Activated CD4-positive, alpha-beta T cell treated with anti-CD3 and anti-CD28 coated beads, Interleukin-2, amount 50 U/mL, for 48 hours (primary cell): ENCODE measurements at places on chromosomes 16 and 17.

DNA sequence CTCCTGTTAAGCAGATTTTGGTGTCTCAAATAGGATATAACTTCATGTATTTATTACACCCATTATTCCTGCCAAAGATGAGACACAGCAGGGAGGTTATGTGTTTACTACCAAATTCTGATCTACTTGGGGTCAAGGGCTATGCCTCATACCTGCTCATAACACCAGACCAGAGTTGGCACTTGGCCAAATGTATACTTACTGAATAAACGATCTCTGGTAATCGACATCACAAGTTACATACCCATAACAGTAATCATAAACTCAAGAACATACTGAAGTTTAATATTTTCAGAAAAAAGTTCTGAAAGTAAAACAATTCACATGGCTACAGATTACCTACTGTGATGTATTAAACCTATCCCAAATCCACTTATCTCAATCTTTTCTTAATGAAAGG, 2.9 kb downstream of the TMEM170A start:
- DNase-seq = no peak

DNA sequence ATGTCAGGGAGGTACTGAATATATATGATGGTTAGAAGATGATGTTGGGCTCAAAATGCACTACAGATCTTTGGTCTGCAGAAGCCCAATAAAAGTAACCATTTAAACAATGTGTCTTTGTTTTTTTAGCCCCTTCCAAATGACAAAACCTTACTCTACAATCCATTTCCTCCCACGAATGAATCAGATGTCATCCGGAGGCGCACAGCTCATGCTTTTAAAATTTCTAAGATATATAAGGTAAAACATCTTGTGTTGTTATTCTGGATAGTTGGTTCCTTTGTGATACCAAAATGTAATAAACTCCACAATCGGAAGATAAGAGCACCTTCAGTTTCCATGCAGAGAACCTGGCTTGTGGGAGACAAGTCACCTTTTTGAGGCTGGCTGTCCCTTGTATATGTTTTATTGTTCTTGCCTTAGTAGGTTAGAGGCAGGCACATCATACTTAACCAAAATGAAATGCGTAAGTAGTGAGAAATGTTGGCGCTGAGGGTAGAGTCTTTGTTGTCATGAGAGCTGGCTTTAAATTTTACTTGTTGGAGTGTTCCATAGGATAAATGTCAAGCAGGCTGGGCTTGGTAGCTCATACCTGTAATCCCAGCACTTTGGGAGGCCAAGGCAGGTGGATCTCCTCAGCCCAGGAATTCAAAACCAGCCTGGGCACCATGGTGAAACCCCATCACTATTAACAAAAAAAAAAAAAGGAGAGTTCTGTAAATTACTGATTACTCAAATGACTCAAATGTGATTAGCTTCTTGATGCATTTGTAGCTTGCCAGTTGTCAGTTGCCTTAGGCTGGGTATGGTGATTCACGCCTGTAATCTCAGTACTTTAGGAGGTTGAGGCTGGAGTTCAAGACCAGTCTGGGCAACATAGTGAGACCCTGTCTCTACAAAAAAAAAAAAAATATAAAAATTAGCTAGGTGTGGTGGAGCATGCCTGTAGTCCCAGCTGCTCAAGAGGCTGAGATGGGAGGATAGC, 19.7 kb upstream of the SNTB2 start:
- no peak for DNase-seq

DNA sequence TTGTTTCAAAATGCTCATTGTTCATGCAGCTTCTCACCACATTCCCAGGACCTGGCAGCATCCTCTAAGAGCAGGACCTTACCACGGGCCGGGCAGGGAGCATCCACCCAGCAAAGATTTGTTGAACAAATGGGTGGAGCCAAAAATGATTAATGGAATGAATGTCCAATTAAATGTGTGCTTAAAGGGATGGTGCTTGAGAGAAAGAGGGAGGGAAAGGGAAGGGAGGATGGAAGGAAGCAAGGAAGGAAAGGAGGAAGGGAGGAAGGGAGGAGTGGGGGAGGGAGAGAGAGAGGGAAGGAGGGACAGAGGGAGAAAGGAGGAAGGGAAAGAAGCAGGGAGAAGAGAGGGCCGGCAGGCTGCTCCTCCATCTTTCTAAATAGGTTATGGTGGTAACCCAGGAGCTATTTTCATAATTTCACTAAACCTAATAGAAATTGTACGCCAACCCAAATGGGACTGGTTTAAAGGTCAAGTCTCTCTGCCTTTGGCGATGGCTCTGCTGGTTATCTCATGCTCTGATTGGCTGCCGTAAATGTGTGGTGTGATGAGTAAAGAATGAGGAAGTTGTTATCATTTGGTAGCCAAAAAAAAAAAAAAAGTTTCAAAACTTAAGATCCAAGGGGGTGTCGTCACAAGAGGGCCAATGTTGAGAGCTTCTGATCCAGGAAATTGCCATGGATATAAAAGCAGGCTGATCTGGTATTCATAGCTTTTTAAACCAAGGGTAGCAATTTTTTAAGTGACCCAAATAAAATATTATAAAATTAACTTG, 126.7 kb upstream of the FOXF1 start:
- DNase-seq = no peak

- no peak for DNase-seq
Measured at GRCh38 chr16:55494994-55495421, 13.9 kb upstream of the LPCAT2 start.

GRCh38 chr17:48547808-48548522, 3.1 kb upstream of the HOXB2 start:
- no peak for DNase-seq

DNA sequence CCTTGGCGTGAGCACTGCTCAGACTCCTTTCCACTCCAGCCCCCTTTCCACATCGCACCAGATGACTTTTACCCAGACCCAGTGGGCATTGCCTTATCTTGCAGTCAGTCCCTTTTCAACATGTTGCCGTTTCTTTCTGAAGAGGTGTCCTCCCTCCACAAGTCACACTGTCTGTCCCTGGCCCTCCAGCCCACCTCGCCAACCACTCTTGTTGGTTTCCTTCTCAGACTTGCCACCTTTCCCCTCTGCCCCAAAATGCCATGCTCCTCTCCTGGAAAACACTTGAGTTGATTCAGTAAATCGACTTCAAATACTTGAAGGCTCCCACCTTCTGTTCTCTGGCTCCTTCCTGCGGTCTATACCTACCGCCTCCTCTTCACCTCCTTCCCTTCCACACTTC, 7.5 kb upstream of the ADAM11 start:
- DNase-seq = no peak

- no peak for DNase-seq
Measured at GRCh38 chr16:2040041-2040786, 7.4 kb downstream of the NTHL1 start.

GRCh38 chr16:11320170-11320569, 25.1 kb upstream of the RMI2 start:
- no peak for DNase-seq

- DNase-seq = no peak
Measured at GRCh38 chr17:13541032-13541480, 60.7 kb downstream of the HS3ST3A1 start.

DNA sequence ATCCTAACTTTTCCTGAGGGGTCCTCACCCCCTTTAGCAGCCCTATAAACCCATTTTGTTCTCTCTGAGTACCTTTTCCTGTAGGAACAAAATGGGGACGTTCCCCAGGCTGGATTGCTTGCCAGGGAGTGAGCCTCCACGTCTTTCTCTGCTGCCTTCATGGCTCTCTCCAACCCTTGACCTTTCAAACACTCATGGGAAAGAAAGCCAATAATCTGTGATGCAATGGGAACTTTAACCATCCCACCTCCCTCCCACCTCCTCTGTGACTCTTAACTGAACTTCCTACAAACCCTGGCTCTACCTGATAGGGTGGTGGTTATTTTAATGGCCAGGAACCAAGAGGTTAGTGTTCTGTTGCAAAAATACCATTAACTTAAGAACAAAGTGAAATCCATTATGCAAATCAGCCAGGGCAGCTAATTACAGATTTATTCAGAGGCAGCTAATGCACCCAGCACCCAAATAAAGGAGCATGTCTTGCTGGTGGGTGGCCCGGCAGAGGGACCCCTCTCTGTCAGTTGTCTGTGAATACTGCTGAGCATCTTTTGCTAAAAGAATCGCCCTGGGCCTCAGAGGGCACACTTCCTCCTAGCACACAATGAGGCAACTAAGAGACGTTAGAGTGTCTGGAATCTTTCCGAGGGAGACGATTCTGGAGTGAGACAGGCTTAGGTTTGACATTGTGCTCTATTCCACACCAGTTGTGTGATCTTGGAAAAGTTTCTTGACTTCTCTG, 3.0 kb downstream of the PIPOX start:
- DNase-seq = no peak

DNA sequence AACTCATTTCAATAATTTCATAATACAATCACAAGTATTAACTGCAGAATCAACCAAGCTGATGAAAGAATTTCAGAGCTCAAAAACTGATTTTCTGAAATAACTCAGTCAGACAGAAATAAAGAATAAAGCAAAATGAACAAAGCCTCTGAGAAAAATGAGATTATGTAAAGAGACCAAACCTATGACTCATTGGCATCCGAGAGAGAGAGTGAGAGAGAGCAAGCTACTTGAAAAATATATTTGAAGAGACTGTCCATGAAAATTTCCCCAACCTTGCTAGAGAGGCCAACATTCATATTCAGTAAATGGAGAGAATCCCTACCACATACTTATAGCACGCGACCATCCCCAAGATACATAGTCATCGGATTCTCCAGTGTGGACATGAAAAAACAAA, 1376.4 kb downstream of the CDH11 start:
- DNase-seq = no peak

DNA sequence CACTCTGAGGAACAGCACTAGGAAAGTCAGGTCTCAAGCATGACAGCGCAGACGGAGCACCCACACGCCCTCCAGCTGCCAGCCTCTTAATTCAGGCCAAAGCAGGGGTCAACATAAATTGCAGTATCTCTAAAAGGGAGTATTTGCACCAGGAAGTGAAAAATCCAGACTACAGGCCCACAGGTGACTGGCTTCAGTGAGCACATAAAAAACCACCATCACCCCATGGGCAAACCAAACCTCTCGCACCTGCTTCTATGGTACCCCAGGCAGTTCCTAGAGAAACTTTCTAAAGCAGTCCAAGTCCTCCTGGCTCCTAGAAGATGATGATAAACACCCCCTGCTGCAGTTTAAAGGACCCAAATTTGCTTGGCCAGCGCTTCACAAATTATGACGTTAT, 129.8 kb downstream of the ZNF423 start:
- DNase-seq = no peak

GRCh38 chr17:163514-164098, 17.8 kb downstream of the DOC2B start:
- no peak for DNase-seq

GRCh38 chr16:67043420-67043819, 14.5 kb downstream of the CBFB start:
- no peak for DNase-seq

- DNase-seq = no peak
Measured at GRCh38 chr16:11976850-11977375, 379 bp downstream of the SNX29 start.

- DNase-seq = no peak
Measured at GRCh38 chr16:28187595-28188004, 24.2 kb downstream of the XPO6 start.

GRCh38 chr17:56351675-56352074, 198.4 kb downstream of the ANKFN1 start:
- no peak for DNase-seq

DNA sequence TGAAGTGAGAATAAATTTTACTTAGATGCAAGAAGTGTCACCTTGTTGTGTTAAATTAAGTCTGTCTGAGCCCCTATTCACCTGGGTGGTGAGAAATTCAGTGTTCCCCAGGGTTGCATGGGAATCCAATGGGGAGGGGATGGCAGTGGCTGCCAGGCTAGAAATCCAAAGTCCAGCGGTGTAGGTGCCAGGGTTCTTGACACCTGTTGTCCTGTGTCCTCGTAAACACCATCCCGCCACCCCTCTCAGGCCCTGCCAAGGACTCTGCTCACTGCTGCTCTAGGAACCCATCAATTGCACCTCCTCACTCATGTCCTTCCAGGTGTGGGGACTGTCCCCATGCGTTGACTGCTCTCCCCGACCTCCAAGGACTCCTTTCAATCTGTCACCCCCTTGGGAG, 58.9 kb downstream of the CACNG5 start:
- DNase-seq = no peak

GRCh38 chr17:76544546-76545365, 4.9 kb downstream of the PRCD start:
- no peak for DNase-seq

DNA sequence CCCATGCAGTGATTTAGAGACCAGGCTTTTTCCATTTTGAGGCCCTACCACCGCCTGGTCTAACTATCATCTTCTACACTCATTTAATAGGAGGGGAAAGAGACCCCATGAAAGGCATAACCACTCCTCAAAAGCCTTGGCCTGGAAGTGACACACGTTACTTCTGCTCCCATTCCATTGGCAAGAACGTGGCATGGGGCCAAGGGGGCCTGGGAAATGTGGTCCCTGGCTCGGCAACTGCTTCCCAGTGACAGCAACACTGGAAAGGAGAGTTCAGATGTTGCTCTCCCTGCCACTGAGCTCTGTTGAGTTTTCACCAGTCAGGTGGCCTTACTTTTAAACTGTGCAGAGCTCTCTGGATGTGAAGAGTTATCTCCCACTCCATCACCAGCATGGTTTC, 45.2 kb upstream of the MAP3K14 start:
- no peak for DNase-seq

GRCh38 chr16:52515068-52515671, 31.8 kb downstream of the TOX3 start:
- no peak for DNase-seq

- DNase-seq = no peak
Measured at GRCh38 chr17:6551356-6551755, 5.0 kb downstream of the PITPNM3 start.

- no peak for DNase-seq
Measured at GRCh38 chr17:12050646-12051225, 30.1 kb downstream of the MAP2K4 start.

DNA sequence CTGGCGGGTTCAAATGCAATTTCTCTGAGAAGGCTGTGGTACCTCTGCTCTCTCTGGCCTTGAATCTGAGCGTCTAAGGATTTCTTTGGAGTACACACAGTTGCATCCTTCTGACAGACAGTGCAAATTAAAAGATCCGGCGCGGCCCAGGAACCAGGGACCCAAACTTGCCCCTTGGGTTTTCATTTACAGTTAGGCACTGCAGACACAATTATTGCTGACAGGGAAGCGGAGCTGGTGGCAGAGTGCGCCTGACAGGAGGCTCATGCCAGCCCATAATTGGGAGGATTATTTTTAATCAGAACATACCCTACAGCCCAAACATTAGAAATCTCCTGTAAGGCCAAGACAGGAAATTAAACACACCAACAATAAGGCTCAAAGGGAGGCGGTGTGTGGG, 1023.4 kb upstream of the RBFOX1 start:
- no peak for DNase-seq

GRCh38 chr17:81740395-81740961, 28.4 kb downstream of the SLC25A10 start:
- no peak for DNase-seq

DNA sequence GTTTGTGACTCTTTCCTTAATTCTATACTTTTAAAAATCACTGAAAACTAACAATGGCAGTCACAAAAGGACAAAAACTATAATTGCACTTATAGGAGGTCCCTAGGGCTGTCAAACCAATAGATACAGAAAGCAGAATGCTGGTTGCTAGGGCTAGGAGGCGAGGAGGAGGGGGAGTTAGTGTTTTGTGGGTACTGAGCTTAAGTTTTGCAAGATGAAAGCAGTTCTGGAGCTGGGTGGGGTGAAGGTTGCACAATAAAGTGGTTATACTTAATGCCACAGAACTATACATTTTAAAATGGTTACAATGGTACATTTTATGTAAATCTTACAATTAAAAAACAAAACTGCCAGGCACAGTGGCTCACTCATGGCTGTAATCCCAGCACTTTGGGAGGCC, 27.3 kb downstream of the NUBP1 start:
- DNase-seq = no peak
